ENCODE measurements at places on chromosomes 7 and 10.

DNA sequence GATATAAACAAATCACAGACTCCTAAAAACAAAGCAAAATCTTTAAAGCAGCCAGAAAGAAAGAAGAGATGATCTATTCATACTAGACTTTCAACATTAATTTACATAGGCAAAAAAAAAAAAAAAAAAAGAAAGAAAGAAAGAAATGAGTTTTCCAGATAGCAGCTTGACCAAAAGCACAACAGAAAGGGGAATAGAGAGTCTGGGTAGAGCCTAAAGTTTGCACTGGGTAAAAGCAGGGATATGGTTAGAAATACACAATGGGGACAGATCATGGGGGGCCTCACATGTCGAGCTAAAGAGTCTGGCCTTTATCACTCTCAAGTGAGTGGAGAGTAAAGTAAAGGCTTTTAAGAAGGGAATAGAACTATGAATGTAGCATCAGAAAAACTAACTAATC is 169.8 kb downstream of the SGMS1 start:
- no peak for DNase-seq

GRCh38 chr10:91410638-91411371 is 661 bp downstream of the HECTD2 start:
- no peak for DNase-seq

DNA sequence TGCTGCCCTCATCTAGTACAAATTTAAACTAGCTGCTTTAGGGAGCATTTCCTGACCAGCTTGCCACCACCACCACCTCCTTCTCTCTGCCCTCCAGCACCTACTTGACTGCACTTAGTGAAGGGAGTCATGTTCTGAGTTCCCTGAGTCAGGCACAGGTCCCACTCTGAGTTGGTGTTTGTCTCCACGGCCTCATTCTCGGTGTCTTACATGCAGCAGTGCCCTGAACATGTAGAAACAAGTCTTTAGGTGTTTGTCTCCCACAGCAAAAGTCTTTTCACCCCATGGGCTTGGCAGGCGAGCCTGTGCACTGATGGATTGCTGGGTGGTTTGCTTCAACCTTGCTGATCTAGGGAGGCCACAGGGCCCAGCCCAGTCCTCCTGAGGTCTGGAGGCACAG is 16.9 kb downstream of the TSPAN14 start:
- no peak for DNase-seq

GRCh38 chr10:3102720-3103427 is 35.5 kb downstream of the PFKP start:
- no peak for DNase-seq

- no peak for DNase-seq
These were observed 551.7 kb downstream of the HTR7 start for GRCh38 chr10:90306187-90306586.

GRCh38 chr7:83117466-83117865 is 45.2 kb downstream of the PCLO start:
- DNase-seq, result no peak
